Activated T-cell treated with anti-CD3 and anti-CD28 coated beads for 4 hours (primary cell): ENCODE measurements at places on chromosomes 12 and 14.
A peak's percentile ranks its signal among the peaks of the same experiment; 100 is the strongest.

DNA sequence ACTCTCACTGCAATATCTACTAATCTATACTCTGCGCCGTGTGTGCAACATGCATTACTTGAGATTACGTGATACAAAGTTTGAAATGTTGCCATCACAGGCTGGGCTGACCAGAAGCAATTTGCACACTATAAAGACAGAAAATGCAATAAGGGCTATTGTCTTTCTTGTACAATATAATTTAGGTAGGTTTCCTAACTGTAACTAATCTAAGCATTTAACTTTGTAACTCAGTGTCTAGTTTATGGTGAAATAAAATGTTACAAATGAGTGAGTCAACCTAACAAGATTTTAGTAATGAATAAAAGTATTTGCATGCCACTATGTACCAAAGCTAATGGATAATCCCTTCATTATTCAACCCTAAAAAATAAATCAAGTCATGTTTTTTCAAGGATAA lies 57.8 kb downstream of the LRP6 start:
- DNase-seq, result no peak

GRCh38 chr12:65287426-65287825 lies 8.9 kb downstream of the MSRB3 start:
- DNase-seq, result no peak

GRCh38 chr14:100775351-100775830 lies 48.7 kb downstream of the DLK1 start:
- no peak for DNase-seq

DNA sequence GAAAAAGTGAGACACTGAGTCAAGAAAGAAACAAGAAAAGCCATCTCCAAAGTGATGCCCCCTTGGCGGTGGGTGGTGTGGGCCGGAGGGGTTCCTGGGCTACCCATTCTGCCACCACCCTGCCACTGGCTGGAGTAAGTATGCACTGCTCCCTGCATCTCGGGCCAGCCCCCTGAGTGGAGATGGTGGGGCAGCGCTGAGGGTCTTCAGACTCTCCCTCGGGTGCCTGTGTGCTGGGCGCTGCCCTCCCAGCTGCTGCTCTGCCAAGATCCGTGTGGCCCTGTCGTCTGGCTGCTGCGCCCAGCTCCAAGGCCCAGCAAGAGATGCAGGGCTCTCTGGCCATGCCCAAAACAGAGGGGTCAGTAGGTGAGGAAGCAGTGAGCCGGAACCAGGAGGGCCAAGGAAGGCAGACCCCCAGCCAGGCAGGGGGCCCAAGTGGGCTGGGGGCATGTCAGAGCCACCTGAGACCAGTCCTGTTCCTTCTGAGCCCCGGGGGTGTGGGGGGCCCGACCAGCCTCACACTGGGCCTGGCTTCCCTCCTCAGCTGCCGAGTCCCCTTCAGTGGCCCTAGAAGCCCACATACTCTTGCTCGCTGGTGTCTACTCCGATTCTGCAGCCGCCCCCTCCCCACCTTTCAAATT lies 5.2 kb downstream of the GPR132 start:
- no peak for DNase-seq

- no peak for DNase-seq
These were observed 775.6 kb downstream of the VRK1 start for GRCh38 chr14:97572583-97573458.

- no peak for DNase-seq
These were observed 34.6 kb downstream of the FIGNL2 start for GRCh38 chr12:51813931-51814310.

DNA sequence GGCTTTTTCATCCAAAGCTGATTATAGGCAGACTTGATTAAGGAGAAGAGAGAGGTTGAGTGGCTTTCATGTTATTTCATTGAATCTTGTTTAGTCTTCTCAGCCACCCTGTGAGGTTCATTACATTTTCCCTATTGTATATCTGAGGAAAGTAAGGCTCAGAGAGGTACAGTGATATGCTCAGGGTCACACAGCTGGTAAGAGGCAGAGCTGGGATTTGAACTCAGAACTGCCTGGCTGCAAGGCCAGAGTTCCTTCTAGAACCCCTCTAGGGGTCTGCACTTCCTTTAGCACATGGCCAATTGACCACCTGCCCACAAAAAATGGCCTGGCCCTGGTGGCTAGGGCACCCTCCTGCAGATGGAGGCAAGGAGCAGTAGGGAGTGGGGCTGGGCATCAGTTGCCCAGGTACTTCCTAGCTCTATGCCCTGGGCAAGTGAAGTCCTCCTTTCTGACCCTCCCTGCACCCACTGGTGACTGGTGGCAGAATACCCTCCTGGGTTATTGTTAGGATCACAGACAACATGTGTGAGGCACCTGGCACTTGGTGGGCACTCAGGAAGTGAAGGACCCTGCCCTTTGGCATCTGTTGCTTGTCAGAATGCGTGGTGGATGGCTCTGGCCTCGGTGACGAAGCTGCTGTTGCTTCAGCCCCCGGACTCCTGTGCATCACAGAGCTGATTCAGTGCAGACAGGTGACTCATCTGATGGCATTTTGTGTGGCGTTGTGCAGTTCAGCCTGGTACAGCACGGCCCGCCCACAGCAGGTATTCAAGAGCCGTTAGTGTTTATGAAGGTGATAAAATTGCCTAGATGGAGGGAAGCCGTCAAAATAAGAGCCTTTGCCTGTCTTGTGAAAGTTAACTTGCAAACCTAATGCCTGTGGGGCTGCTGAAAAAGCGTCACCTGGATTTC lies 115.8 kb downstream of the SLC25A47 start:
- DNase-seq, result peak; percentile 40
